ENCODE measurements at places on chromosomes 13 and 19.
A peak's percentile ranks its signal among the peaks of the same experiment; 100 is the strongest.

- DNase-seq: no peak
Measured at GRCh38 chr13:39036212-39036611, 1.7 kb downstream of the PROSER1 start.

DNA sequence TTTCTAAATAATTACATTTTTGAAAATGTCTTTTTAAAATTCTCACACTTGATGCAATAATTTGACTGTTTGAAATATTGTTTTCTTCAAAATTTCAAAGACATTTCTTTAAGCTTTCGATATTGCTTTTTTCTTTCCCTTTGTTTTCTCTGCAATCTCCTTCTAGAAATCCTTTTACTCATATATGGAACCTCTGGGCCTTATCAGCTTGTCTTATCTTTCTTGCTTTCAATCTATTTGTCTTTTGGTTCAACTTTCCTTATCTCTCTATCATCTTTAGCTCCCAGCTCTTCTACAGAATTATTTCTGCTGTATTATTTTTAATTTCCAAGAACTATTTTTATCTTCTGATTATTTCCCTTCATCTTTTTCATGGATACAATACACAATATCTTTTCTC lies 80.7 kb upstream of the DIAPH3 start:
- DNase-seq: no peak

DNA sequence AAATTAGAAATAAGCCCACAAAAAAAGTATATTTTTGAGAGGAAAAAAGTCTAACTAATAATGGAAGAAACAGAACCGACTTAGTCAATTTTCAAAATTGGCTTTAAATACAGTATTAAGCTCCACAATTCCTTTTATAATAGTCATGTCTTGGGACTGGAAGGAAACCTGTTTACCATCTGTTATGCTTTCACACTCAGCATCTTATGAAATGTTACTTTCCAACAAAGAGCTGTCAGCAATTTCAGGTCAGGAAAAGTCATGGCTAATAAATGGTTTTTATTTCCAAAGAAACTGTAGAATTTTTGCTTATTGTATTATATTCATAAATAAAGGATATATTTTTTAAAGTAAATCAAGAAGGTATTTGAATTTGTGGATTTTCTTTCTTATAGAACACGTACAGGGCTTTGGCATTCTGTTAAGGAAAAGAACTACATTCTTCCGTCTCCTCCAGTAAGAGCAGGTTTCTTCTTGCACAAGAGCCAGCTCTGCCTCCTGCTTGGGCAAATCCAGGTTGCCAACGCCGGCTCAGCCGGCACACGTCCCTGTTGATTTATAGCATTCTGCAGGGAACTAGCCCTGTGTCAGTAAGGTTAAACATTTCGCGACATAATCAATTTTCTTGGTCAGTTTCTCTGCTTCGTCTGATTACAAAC lies 52.9 kb upstream of the GPR12 start:
- DNase-seq: no peak

DNA sequence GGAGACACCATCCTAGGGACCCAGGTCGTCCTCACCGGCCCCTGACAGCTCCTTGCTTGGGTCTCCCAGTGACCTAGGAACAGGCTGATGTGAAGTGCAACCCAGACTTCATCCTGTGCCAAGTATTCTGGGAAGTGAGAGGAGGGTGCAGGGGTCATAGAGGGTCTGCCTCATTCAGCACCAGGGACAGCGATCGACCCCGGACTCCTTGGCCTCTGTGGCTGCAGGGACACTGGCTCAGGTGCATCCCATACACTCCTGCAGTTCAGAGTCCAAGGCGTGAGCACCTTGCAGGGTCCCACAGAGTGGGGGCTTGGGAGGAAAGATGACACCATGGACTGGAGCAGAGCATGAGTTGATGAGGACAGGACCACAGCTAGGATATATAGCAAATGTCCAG lies 10.0 kb upstream of the OR10H2 start:
- no peak for DNase-seq

DNA sequence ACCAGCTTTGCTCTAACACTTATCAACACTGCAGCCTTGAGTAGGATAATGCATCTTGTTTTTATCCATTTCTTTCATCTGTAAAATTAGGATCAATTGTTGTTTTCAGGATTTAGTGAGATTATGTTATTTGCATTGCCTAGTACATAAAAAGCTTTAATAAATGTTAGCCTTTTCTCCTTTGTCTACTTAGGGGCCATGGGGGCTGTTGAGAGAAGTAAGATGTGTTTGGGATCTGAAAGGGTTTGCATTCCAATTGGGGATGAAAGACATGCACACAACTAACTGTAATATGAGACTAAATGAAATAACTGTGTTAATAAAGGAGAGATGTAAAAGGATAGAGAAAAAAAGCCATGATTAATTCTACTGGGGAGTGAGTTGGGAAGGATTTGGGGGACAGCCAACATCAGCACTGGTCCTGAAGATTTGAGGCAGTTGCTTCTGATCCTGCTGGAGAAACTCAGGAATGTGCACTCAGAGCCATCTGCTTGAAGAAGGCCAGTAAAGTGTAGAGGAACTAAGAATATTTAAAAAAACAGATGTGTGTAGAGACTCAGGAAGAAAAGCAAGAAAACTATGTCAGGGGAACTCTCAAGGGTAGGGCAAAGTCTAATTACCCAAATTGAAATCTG lies 236.3 kb downstream of the OLFM4 start:
- no peak for DNase-seq

DNA sequence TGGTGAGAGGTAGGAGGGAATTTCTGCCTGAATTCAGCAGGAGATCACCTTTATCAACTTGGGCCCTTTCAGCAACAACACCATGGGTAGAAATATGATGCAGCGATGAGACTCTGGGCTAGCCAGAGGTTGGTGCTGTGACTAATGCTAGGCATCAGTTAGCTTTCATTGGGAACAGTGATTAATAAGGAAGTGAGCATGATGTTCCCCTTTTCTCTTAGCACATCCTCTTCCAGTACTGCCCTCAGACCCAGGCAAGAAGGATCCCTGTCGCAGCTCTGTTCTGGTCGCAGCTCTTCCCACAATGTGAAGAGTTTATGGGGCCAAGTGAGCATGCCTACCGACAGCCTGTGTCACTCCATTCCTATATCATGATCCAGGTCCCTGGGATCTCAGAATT lies 100.5 kb downstream of the FLT1 start:
- no peak for DNase-seq

GRCh38 chr13:52141299-52141698 lies 12.4 kb upstream of the NEK5 start:
- DNase-seq: no peak

GRCh38 chr19:10290876-10291553 lies 1.3 kb downstream of the ICAM5 start:
- peak; percentile 49 for DNase-seq

- peak; percentile 33 for DNase-seq
Measured at GRCh38 chr13:52892925-52893324, 44.5 kb upstream of the PCDH8 start.

- DNase-seq: no peak
Measured at GRCh38 chr19:7326105-7326877, 22.4 kb upstream of the ARHGEF18 start.

- no peak for DNase-seq
Measured at GRCh38 chr19:42252365-42253244, 2.3 kb downstream of the ERF start.

GRCh38 chr13:99087098-99087953 lies 109.5 kb upstream of the DOCK9 start:
- peak; percentile 91 for DNase-seq

GRCh38 chr19:40693150-40693788 lies 2.8 kb upstream of the NUMBL start:
- DNase-seq: no peak

GRCh38 chr19:38009650-38010242 lies 102.7 kb downstream of the SIPA1L3 start:
- no peak for DNase-seq

DNA sequence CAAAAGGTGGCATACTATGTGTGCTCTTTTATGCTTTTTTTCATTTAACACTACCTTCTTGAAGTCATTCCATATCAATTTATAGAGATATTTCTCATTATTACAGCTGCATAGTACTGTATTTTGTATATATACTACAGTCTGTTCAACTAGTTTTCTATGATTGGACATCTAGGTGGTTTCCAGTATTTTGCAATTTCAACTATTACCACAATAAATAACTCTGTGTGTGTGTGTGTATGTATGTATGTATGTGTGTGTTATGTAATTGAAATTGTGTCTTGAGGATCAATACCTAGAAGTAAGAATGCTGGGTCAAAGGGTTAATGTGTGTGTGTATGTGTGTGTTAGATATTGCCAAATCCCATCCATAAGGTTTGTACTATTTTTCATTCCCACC lies 7.0 kb downstream of the LPAR6 start:
- DNase-seq: no peak

GRCh38 chr19:19627621-19628500 lies at the start of gene LPAR2:
TSS of gene LPAR2 (minus strand) at chr19:19628220. CDS start at chr19:19627275, 945 bp downstream.
- no peak for DNase-seq

- no peak for DNase-seq
Measured at GRCh38 chr13:67806796-67807195, 576.7 kb upstream of the PCDH9 start.

- DNase-seq: no peak
Measured at GRCh38 chr19:58559275-58560006, 1.0 kb upstream of the UBE2M start.

GRCh38 chr13:30094015-30094414 lies 213.3 kb downstream of the KATNAL1 start:
- no peak for DNase-seq

DNA sequence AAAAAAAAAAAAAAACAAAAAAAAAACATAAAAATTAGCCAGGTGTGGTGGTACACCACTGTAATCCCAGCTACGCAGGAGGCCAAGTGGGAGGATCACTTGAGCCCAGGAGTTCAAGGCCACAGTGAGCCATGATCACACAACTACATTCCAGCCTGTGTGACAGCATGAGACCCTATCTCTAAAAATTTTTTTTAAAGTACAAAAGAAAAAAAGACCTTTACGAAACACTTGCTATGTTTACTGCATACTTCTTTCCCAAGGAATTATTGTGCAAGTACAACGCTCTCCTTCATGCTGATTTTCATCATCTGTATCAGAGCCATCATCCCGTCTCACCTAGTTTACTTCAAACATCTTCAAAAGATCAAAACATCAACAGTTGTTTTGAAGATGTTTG lies 28.6 kb upstream of the ZNF780A start:
- no peak for DNase-seq

- no peak for DNase-seq
Measured at GRCh38 chr13:38366954-38367645, 17.4 kb downstream of the UFM1 start.
